ENCODE measurements at places on chromosomes 11 and 22.

GRCh38 chr22:19758896-19759426 is 1.6 kb upstream of the TBX1 start:
- DNase-seq: no peak

GRCh38 chr22:50702261-50702671 is 29.6 kb downstream of the SHANK3 start:
- DNase-seq: no peak

GRCh38 chr11:61429691-61430582 is at the start of the genes CPSF7 and SDHAF2:
CPSF7 (minus strand) TSS chr11:61429975; CDS start chr11:61429235, 740 bp downstream.
SDHAF2 (plus strand) TSS chr11:61430124; CDS start chr11:61430147, 23 bp downstream.
- peak; percentile 96 for DNase-seq

DNA sequence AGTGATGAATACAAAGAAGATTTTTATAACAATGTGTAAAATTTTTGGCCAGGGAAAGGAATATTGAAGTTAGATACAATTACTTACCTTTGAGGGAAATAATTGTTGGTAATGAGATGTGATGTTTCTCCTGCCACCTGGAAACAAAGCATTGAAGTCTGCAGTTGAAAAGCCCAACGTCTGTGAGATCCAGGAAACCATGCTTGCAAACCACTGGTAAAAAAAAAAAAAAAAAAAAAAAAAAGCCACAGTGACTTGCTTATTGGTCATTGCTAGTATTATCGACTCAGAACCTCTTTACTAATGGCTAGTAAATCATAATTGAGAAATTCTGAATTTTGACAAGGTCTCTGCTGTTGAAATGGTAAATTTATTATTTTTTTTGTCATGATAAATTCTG is 5.3 kb downstream of the BIRC3 start:
- no peak for DNase-seq

DNA sequence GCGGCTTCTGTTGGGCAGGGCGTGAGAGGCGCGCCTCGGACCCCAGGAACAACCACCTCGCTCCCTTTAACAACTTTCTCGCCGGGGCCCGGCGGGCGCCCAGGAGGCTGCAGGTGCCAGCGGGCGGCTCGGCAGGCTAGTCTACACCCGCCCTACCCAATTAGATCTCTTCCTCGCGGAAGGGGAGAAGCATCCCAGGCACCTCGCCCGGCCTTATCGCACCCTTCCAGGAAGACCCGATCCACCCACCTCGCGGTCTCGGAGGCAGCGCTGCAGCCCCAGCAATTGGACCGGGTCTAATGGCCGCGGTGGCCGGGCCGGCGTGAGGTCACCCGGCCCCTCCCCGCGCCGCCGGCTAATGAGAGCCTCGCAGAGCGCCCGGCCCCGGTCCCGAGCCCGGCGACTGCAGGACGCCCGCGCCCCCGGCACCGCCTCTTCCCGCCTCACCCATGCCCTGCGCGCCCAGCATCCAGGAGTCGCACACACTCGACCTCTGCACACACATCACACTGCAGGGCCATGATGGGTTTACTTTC is at the start of gene PLAAT3:
PLAAT3 (minus strand) TSS at position 298 of the 536 bp plus-strand sequence. CDS start 419 bp downstream, outside the sequence.
- DNase-seq: peak; percentile 10

DNA sequence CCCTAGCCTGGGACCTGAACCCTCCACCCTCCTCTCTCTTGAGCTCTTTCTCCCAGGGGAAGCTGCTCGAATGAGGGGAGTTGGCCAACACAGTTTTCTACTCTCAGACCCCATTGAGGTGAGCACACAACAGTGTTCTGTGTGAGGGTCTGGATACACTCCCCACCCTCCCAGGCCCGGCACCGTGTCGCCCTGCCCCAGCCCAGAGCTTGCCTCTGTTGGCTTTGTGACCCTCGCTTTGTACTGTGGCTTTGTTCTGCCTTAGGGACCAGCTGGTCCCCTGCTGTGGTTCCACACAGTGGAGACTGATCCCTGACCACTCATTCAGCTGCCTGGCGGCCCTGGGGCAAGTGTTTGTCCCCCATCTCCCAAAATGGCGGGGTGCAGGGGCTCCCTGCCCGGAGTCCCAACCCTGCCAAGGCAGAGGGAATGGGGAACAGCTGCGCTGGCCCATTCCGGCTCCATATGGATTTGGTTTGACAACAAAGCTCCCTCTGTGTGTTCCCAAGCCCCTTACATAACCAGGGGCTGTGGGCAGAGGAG is 8.3 kb downstream of the ST3GAL4 start:
- no peak for DNase-seq

- DNase-seq: no peak
These were observed 23.5 kb upstream of the TH start for GRCh38 chr11:2194877-2195755.

DNA sequence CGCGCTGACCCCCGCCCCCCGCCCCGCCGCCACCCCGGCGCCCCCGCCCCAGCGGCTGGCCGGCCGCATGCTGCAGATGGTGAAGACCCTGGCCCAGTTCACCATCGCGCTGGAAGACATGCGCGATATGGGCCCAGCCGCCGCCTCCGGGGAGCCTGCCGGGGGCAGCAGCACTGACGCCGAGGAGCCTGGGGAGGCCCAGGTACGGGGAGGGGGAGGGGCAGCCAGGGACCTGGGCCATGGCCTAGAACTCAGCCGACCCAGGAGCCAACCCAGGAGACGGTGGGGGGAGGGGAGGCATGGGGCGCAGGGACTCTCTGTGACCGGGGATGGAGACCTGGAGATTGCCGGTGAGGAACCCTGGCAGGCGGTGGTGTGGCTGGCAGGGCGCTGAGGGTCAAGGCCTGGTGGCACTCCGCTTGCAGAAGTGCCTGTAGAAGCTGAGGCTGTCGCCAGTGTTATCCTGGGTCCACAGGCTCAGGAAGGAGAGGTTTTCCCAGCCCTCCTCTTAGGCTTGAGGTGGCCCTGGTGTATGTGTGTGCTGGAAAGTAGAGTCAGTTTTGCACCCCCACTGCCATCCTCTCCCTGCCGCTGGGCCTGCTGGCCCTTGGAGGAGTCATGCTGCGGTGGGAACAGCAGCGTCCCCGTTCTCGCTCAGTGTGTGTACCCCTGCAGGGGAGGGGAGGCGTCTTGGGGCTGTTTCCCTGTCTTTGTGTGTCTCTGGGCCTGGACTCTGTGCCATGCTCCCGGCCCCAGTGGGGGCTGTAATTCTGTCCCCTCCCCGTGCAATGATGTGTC is 32.9 kb upstream of the RELT start:
- DNase-seq: no peak

DNA sequence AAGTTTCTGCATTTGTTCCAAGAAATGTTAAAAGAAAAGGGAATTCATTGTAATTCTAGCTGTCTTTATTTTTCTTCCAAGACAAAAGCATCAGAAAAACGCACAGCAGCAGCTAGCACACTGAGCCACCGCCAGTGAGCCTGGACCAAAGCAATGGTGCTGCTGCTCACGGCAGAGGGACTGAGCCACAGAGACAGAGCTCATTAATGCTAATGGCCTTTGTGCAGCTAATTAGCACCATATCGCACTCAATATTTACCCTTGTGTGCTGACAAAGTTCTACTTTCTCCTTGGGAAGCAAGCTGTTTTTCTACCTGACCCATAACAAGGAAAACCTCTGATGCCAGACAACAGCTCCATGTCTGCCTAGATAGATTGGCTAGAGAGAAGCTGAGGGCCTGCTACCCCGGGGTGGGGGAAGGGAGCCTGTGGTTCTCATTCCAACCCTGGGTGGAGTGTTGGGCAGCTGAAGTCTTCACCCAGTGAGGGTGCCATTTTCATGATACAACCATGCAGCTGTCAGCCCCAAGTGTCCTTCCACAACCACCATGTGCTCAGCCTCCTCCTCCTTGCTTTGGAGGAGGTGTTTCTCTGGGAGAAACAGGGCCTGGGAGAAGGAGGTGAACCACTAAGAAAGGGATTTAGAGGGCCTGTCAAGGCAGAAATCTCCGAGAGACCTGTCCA is 131.1 kb upstream of the NCAM1 start:
- no peak for DNase-seq

DNA sequence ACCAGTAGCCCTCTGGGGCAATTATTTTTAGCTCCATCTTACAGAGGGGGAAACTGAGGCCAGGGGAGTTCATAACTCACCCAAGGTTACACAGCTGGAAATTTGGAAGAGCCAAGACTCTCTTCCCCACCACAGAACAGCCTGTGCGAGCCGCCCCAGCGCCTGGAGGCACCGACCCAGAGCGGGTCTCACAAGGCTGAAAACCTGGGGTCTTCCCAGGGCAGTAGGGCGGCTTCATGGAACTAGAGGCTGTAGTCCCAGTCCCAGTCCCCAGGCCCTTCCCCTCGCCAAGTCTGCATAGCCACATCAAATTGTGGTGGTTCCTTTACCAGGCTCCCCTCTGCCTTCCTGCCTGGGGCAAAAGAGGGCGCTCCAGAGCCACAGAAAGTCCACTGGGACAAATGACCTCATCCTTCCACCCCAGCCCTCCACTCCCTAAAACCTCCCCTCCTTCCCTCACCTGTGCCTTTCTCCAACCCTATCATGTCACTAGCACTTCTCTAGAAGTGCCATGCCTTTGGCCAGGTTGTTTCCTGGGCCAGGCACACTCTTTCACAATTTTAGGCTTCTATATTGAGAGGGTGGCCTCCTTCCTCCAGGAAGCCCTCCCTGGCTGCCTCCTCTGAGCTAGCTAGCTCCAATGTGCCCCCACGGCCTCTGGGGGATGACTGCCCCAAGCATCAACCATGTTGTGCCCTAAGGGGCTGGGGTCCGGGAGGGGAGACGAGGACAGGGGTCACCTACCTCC is 15.2 kb upstream of the CDC42EP1 start:
- no peak for DNase-seq

- no peak for DNase-seq
These were observed 45.6 kb downstream of the UBASH3B start for GRCh38 chr11:122701143-122701542.

DNA sequence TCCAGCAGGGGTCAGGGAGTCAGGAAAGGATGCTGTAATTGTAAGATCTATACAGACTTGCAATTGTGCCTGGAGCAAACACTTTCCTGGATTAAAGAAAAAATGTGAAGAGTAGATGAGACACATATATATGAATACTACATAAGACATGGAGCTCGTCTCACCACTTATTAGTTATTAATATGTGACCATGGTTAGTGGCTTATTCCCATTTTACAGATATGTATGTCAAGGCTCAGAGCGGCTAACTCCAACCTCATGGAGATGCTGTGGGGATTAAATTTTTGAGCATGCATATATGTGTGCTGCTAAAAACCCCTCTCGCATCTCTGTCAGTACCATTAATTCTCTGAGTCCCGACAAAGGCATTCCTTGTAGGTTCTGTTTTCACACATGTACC is 125.7 kb downstream of the SLC1A2 start:
- no peak for DNase-seq

DNA sequence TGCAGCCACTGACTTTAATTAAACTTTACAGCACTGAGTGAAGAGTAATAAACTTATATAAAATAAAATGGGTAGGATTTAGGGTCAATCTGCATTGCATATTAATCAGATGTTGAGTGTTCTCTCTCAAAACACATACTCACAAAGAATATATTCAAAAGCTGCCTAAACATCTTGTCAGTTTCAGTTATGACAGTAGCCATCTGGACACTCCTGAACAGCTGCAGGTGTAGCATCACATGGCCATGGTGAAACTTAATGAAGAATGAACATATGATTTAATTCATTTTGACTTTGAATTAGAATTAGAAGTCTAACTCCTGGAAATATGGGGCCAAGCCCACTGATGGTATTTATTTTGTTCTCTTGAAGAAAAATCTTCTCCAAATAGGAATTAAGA is 684.3 kb upstream of the RAG2 start:
- DNase-seq: no peak

DNA sequence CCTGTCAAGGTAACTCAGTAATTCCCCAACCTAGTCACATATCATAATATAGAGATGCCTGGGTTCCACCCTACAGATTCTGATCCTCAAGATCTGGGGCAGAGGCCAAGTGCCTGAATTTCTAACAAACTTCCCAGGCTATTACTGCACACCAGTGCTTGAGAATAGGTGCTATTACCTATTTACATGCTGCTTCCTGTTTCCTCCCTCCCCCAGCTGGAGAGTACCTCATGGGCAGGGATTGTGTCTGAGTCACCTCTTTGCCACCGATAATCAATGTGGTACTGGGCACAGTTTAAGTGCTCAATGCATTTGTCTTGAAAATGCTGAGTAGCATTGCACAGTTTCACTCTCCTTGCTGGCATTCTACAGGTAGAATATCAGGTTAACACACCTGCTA is 582.2 kb upstream of the CADM1 start:
- DNase-seq: no peak

DNA sequence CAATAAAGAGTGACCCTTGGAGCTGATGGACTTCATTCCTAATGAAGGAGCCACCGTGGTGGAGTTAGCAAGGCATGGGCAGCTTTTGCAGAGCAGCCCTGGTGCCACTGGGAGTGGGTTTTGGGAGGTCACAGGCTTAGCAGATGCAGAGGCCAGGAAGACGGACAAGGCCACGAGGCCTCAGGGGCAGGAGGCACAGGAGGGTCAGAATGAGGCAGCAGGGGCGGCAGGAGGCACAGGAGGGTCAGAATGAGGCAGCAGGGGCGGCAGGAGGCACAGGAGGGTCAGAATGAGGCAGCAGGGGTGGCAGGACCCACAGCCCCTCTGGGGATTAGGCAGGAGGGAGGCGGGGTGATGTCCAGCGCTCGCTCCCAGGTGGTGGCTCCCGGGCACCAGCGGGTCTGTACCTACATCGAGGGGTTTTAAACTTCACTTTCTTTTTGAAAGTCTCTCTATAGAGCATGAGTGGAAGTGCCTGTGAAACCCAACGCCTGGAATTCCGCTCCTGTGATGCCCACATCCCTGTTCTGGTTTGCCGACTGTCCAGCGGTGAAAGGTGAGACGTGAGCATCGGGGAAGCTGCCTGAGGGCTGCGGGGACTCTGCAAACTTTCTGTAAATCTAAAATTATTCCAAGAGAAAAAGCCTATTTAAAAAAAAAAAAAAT is 521.6 kb downstream of the BRD1 start:
- no peak for DNase-seq

All from T-helper 22 cell (primary cell).